ENCODE measurements at places on chromosomes 12 and 14.

GRCh38 chr12:25550186-25550585 is 2.9 kb downstream of the LMNTD1 start:
- DNase-seq: no peak

GRCh38 chr14:101814934-101815333 is 53.4 kb downstream of the PPP2R5C start:
- DNase-seq: no peak

GRCh38 chr12:120590741-120591407 is 9.7 kb upstream of the POP5 start:
- DNase-seq: no peak

DNA sequence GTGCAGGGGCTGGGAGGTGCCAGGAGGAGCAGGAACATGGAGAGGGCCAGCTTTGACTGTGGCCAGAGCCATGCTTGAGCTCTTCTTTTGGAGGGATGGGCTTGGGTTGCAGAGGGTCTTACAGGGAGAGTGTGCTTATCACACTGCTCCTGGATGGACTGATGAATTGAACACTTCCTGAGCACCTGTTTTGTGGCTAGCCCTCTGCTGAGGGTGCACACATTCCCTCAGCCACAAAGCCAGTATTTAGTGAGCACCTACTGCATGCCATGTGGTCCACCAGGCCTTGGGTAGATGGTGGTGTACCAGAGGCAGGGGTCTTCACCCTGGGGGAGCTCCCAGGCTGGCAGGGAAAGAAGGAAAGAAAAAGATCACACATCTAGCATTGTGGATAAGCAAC is 118.9 kb downstream of the SLC25A47 start:
- DNase-seq: no peak

- no peak for DNase-seq
These were observed 4.4 kb downstream of the C12orf54 start for GRCh38 chr12:48486679-48487078.

DNA sequence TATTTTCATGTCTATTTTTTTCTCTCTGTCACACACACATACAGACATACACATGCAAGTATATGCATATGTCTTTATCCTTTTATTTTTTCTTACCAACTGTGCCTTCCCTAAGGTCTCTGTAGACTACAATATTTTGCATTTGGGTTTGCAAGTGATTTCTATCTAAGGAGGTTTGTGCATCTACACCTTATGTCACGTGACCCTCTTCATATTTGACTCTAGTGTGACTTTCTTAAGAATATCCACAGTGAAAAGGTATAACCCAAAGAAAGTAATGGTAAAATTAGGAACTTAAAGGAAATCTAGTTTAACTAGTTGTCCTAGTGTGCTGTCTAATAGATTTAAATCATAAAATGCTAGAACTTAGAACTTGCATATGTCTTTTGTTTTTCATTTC is 298.8 kb upstream of the LRIG3 start:
- no peak for DNase-seq

DNA sequence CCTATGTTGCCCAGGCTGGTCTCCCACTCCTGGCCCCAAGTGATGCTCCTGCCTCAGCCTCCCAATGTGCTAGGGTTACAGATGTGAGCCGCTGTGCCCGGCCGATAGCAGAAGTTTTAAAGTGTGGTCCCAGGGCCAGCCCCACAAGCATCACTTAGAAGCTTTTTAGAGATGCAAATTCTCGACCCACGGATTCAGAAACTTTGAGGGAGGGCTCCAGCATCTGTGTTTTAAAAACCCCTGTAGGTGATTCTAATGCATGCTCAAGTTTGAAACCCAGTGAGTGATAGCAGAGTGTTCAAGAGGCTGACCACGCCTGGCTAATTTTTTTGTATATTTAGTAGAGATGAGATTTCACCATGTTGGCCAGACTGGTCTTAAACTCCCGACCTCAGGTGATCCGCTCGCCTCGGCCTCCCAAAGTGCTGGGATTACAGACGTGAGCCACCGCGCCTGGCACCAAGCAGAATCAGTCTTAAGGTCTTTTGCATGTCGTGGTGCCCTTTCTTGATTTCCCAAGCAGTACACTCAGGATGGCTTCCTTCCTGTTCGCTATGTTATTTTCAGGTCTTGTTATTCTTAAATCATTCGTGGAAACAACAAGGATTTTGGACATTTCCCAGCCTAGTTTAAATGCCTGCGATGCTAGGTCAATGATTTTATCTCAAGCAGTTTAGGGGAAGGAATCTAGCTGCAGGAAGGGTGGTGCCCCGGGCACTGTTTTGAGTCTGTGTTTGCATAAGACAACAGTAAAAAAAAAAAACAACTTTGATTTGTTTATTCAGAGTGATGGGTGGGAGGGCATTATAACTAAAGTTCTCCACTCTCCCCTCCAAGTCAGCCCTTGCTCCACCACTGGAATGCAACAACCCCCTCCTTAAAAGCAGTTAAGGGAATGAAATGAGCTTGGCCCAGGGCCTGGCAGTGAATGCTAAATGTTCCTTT is 9.2 kb upstream of the RILPL2 start:
- no peak for DNase-seq

DNA sequence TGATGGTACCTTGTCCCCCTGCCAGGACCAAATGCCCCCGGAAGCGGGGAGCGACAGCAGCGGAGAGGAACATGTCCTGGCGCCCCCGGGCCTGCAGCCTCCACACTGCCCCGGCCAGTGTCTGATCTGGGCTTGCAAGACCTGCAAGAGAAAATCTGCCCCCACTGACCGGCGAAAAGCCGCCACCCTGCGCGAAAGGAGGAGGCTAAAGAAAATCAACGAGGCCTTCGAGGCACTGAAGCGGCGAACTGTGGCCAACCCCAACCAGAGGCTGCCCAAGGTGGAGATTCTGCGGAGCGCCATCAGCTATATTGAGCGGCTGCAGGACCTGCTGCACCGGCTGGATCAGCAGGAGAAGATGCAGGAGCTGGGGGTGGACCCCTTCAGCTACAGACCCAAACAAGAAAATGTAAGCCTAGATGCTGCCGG is 410 bp downstream of the MYF6 start:
- no peak for DNase-seq

- DNase-seq: no peak
These were observed 37.4 kb upstream of the TMEM179 start for GRCh38 chr14:104641753-104642539.

DNA sequence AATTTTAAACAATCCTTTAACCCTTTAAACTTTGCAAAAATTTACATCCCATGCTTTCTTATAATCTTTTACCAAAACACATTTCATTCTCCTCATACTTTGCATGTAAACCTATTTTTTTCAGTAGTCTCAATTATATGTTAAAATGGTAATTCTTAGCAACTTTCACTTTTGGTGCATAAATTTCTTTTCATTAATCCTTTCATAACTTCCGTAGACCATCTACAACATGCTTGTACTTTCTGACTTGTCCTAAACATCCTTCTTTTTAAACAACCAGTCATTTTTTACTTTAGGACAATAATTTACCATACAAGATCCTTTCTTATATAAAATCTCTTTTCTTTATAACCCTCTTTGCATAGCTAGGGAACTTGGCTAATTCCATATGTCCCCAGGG is 19.5 kb downstream of the CCDC91 start:
- DNase-seq: no peak

- no peak for DNase-seq
These were observed 22.9 kb downstream of the NTN4 start for GRCh38 chr12:95767703-95768102.

- DNase-seq: no peak
These were observed 86.9 kb downstream of the NTF3 start for GRCh38 chr12:5518584-5519365.

DNA sequence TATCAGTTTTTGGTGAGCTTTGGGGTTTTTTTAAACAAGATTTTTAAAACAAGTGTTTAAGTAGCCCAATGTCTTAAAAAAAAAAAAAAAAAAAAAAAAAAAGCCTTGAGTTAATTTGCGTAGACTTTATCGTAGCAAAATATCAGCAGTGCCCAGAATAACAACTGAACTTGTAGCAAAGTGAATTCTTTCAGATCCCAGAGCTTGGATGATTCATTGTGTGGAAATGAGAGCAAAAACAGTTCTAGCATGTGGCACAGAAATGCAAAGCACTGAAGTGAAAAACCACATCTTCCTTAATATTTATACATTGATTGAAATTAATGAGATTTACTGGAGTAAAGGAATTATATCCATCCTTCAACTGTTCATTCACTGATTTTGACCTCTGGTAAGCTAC is 258.1 kb downstream of the EGLN3 start:
- DNase-seq: no peak

- no peak for DNase-seq
These were observed 189.4 kb downstream of the NTF3 start for GRCh38 chr12:5621329-5621728.

DNA sequence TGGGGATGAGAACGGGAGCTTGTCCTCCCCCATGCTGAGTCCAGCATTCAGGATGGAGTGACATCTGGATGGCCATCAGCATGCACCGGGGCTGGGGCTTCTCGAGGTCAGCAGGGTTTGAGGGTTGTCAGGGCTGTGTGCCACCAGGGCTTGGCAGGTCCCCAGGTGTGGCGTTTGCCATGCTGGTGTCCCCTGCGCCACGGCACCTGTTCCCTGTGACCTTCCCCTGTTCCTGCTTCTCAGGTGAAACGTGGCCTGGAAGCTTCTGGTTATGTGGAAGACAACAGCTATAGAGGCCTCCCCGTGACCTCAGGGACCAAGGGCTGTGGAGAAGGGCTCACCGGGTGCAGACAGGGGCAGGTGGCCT is 152.4 kb downstream of the KIF26A start:
- DNase-seq: no peak

GRCh38 chr12:98939350-98939749 is 294.3 kb downstream of the APAF1 start:
- no peak for DNase-seq

GRCh38 chr12:105289114-105289904 is 41.2 kb upstream of the C12orf75 start:
- no peak for DNase-seq

DNA sequence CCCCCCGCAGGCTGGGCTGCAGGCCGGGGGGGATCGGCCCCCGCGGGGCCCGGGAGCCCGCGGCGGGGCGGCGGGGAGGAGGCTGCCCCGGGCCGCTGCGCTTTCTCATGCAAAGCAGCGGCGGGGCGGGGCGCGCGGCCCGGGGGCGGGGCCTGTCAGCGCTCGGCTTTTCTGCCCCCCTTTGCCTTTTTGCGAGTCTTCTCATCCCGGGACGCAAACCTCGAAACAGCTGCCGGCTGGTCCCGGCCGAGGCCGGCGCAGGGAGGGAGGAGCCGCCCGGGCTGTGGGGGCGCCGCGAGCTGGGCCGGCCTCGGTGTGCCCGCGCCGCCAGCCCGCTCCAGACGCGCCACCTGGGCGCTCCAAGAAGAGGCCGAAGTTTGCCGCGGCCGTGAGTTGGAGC is at the start of gene FZD10:
Gene FZD10, plus strand, starts transcription at position 198 of the 400 bp plus-strand sequence. CDS start 479 bp downstream, outside the sequence.
- no peak for DNase-seq

GRCh38 chr12:30178916-30179315 is 395.2 kb upstream of the TMTC1 start:
- DNase-seq: no peak

DNA sequence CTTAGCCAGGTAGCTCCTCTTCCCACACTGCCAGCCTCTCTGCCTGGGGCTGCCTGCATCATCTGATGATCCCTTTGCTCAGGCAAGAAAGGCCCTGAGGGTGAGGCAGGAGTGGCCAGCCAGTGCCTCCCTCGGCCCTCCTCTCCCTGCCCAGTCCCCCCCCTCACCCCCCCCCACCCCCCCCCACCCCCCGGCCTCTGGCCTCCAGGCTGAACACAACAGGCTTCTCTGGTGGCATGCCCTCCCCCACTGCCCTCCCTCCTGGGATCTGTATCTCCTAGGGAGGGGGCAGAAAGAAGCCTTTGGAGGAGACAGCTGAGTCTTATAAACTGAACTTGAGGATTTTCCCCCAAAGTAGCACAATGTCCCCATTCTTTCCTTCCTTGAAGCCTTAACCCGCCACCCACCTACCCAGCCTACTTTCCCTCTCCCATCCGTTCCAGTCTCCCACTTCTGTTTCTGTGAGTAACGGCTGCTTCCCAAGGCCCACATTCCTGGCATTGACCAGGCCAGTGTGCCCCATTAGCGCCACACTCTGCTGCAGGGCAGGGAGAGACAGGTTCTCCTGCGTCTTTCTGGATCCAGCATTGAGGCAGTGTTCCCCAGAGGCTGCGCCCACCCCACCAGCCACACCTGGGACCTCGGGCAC is 82.1 kb downstream of the B4GALNT3 start:
- no peak for DNase-seq

DNA sequence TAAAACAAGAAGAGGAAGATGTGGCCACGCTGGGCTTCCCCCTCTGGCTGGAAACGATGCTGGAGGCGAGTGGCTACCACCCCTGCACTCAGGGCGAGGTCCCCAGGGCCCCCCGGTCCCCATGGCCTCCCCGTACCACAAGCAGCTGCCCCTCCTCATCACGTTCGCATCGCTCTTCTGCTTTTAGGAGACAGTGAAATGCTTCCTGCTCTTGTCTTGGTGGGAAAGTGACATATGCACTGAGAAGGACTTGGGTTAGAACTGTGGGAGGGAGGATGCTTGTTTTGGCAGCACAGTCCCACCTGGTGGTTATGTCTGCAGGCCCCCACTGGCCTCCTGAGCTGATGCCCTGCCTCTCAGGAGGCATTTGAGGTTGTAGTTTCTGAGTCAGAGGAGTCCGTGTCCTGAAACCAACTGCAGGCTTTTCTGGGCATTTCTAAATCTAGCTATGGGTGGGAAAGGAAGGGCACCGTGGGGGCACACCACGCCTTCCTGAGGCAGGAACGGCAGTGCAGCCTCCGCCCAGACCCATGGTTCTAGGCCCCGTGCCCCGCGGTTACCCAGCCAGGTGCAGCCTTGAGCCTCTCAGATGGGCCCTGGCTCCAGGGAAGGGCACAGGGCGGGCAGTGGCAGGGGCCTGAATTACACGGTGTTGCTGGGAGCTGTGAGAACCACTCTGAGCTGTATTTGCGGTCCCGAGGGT is 139.3 kb downstream of the ADGRD1 start:
- no peak for DNase-seq

GRCh38 chr12:111429828-111430432 is 24.2 kb downstream of the SH2B3 start:
- peak; percentile 55 for DNase-seq

GRCh38 chr14:32567543-32568384 is 238.7 kb downstream of the AKAP6 start:
- DNase-seq: no peak

DNA sequence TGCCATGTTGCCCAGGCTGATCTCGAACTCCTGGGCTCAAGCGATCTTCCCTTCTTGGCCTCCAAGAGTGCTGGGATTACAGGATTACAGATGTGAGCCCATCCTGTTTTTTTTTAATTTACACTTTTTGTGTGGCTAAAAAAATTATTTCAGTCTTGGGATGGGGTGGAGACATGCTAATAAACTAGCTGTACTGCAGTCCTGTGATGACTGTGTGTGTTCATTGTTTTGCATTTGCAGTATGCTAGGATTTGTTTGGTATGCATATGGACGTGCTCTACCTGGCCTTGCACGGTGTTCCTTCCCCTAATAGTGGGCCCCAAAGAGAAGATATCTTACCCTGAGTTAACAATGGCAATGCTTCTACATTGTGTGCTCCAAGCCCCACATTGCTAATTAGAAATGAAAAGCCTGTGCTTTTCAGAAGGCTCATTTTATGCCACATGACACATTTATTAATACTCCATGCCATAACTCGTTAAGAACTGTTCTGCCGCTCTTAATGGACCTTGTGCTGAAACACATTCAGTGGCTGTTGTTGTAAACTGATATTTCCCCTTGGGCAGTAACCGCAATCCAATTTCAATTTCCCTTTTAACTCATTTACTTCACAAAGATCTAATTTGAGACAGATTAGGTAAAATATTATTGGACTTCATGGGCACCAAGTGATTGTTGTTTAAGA is 86.4 kb downstream of the SCN8A start:
- DNase-seq: no peak

GRCh38 chr12:8678661-8679111 is 16.1 kb upstream of the MFAP5 start:
- no peak for DNase-seq

- no peak for DNase-seq
These were observed 12.3 kb upstream of the CHPT1 start for GRCh38 chr12:101685092-101685491.

Measured in stimulated activated CD8-positive, alpha-beta memory T cell treated with anti-CD3 and anti-CD28 coated beads, Interleukin-15, amount 100 ng/mL, for 4 hours (primary cell).